ENCODE measurements at places on chromosomes 11 and 22.
A peak's percentile ranks its signal among the peaks of the same experiment; 100 is the strongest.

GRCh38 chr22:37896181-37896592 is 9.9 kb upstream of the MICALL1 start:
- DNase-seq: peak; percentile 18

DNA sequence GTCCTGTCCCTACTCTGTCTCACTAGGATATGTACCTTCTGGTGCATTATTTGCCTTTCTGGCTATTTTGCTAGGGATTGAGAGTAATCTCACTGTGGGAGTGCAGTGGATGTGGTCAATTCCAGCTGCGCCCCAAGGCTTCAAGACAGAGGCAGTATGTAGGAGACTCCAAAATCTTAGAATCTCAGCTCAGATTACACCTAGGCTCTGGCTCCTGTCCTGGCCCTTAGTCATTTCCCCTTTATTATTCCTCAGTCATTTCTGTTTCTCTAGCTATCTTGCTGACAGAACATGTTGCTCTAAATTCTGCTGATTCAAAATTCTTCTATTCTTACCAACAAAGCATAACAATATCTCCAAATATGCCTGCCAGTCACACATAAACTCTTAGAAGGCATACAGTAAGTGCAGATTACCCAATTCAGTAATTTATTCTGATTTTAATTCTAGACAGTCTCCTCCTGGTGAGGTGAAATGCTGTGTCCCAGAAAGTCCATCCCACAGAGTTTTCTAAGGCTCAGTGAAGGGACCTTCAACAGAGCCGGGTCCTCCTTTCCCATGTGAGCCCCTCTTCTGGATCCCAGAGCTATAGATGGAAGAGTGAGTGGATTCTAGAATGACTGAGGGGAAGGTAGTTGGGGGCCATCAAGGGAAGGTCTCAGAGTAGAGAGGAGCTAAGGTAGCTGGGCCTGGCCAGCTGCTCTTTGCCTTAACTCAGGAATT is 24.3 kb upstream of the GLYATL1 start:
- no peak for DNase-seq

GRCh38 chr11:16404781-16405285 is 48.5 kb upstream of the SOX6 start:
- no peak for DNase-seq

DNA sequence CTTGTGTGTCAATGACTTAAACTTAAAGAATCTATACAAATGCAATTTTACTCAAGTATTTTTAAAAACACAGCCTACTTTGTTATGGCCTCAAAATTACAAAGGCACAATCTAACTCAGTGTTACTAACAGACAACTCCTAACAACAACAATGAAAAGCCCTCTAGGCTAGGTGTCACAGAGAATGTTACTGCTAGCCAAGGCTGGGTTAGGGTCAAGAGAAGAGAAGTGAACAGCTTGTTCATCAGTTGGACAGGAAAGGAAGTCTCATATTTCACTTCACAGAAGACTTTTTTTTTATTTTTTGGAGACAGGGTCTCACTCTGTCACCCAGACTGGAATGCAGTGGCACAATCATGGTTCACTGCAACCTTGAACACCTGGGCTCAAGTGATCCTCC is 26.0 kb downstream of the CLDN25 start:
- DNase-seq: no peak

- DNase-seq: peak; percentile 44
Measured at GRCh38 chr22:20606041-20606783, 98.8 kb downstream of the MED15 start.
